ENCODE measurements at places on chromosomes 2 and 18. TPM values are rescaled to one million over a fixed set of nuclear protein-coding genes. Genes with fewer than 3 reads are reported as not detected.
A peak's percentile ranks its signal among the peaks of the same experiment; 100 is the strongest.

DNA sequence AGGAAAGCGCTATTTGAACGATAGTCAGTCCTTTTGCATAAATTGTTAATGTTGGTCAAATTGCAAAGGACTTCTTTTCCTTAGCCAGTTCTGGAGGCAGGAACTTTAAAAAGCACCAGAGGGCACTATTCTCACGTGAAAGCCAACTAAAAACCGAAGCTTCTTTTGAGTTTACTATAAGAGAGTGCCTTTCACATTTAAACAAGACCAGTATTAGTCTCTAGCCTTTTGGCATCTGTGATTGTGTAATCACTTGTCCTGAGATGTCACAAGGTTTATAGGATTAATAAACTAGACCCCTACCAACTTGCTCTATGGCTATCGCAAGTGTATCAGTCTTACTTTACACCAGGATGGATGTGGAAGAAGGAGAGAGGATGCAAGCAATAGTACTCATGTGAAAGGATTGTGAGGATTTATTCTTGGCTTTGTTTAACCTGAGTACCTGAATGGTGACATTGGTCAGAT is 14.4 kb upstream of the STAT4 start:
- DNase-seq, result peak; percentile 75
- H3K27ac ChIP-seq, result peak overlapping the region; percentile 20
- no peak overlapping the region for H3K4me3 ChIP-seq
- H3K27me3 ChIP-seq, result no peaks in the 10 kb centered on the region

GRCh38 chr18:49694402-49694801 is 118.9 kb downstream of the ACAA2 start:
- no peak for DNase-seq
- H3K4me1 ChIP-seq, result no peaks in the 10 kb centered on the region
- no peak overlapping the region for H3K27ac ChIP-seq
- H3K27me3 ChIP-seq, result no peaks in the 10 kb centered on the region

DNA sequence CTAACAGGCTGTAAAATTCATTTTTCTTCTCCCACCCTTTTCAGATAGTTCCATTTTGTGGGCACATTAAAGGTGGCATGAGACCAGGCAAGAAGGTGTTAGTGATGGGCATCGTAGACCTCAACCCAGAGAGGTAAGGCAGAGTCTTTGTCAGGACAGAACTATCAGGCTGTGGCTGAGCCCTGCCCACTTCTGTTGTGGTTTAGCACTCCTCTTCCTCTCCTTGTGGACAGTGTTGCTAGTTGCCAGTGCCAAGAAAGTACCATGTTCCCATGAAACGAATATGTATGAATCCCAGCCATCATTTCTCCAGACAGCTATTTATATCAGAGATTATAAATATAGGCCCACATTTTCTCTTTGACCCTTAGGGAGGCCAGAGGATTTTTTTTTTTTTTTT is 1.6 kb downstream of the LGALSL start:
- H3K27ac ChIP-seq, result peak overlapping the region; percentile 93
- H3K4me1 ChIP-seq, result peaks cover 44% of the 10 kb centered on the region
- H3K36me3 ChIP-seq, result no peaks in the 10 kb centered on the region
- peaks cover 13% of the 10 kb centered on the region for H3K27me3 ChIP-seq

The DPY30 gene
- 64.1 TPM for total RNA-seq

The TANC1 gene
- 53.5 TPM for total RNA-seq

The ZBTB7C gene
- total RNA-seq, result 7.5 TPM

DNA sequence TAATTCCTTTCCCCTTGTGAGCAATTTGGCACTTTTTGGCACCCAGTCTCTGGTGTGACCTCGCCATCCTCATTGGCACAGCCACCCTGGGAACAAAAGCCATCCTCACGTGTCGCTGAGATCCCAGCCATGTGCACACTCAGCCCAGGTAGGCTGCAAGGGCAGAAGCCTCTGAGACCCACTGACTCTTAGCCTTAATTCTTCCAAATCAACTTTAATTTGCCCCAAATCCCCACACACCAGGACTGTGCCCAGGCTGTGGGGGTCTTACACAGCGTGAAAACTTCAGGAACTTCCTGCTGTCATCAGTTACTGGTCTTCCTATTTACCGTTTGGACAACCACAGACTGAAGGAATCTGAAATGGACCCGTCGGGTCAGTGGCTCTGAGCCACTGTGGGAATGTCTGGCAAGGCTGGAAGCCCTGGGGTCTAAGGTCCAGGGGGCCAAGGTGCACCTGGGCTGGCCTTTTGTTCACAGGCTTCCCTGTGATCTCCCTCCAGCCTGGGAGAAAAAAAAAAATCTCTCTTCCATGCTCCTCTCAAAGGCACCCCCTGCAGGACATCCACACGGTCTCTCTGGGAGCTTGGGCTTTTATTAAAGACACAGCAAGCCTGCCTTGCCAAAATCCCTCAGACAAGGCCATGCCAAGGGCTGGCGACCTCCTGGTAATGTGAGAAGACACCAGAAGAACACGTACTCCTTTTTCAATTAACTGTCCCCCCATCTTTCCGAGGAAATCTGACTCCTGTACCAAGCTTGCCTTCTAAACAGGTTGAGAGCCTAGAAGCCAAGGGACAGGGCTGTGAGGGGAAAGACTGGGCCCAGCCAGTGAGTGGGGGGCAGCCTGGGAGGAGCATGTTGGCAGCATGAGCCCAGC is 42.1 kb upstream of the LAPTM4A start:
- no peak overlapping the region for H3K4me3 ChIP-seq
- no peaks in the 10 kb centered on the region for H3K36me3 ChIP-seq
- DNase-seq, result peak; percentile 53
- H3K27me3 ChIP-seq, result no peaks in the 10 kb centered on the region
- peaks cover 2% of the 10 kb centered on the region for H3K4me1 ChIP-seq
- H3K27ac ChIP-seq, result no peak overlapping the region

DNA sequence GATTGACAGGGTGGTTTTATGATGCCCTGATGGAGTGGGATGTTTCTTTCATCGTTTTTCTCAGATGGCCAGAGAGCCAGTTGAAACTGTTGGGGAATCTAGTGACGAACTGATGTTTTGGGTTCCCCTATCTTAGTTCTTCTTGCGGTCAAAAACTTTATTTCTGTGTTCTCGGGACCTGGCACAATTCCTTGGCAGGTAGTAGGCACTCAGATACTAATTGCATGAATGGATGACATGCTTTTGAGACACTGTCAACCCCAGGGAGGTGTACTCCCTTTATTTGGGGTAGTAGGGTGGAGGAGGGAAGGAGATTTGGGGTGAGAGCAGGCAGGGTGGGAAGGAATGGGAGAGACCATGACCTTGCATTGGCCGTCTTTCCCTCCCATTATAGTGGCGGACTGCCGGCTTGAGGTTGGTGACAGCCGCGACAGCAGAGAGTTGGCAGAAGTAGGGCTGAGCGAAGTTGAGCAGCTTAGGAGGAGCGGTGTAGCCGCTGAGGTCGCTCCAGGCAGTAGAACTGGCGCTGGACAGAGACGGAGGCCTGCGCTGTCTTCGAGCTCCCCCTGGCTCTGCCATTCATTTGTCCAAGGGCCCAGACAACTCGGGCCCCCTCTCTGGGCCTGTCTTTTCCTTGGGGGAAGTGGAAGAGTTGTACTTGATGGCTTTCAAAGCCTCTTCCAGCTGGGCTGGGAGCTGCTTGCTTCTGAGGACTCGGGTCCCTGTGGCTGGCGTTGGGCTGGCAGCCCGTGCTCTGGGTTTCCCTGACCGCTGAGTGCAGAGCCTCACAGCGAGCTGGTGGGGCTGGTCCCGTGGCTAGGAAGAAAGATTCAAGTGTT is 2.6 kb downstream of the TET3 start:
- H3K4me3 ChIP-seq, result peak overlapping the region; percentile 19
- peaks cover 21% of the 10 kb centered on the region for H3K4me1 ChIP-seq
- no peaks in the 10 kb centered on the region for H3K36me3 ChIP-seq

The CTAGE1 gene
- total RNA-seq, result not detected

DNA sequence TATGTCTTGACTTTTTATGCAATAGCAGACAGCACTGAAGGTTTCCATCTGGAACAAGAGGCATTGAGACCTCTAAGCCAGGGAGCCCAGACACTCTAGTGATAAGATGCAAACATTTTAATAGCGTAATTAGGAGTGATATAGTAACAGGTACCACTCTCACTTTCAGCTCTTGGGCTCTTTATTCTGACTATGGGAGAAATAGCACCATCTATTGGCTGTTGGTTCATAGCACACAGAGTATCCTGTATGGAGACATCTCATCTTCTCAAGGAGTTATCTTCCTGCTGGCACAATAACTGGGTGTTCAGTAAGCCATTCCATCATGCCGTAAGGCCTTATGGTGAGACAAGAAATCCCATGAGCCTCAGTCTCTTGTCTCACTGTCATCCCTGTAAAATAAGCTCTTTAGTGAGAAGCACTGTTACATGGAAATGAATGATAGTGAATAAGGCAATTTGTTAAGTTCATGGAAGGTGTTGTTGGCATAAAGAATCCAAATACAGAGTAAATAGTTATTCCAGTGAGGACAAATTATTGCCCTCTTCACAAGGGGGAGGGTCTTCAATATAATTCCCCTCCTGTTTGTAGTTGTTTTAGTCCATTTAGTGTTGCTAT is 48.3 kb downstream of the THUMPD2 start:
- H3K36me3 ChIP-seq, result peaks cover 13% of the 10 kb centered on the region
- no peaks in the 10 kb centered on the region for H3K27me3 ChIP-seq
- DNase-seq, result no peak
- H3K27ac ChIP-seq, result no peak overlapping the region

The ECEL1 gene
- total RNA-seq, result 0.10 TPM

The FSHR gene
- total RNA-seq, result not detected

- H3K27me3 ChIP-seq, result no peaks in the 10 kb centered on the region
- no peaks in the 10 kb centered on the region for H3K36me3 ChIP-seq
- H3K27ac ChIP-seq, result no peak overlapping the region
- no peak overlapping the region for H3K4me3 ChIP-seq
- no peak for DNase-seq
These were observed 232.2 kb downstream of the ZNF804A start for GRCh38 chr2:184830531-184830930.
